ENCODE measurements at places on chromosomes 6 and 20.

GRCh38 chr6:142551274-142551811 lies 249.5 kb downstream of the ADGRG6 start:
- DNase-seq, result peak; percentile 21

- no peak for DNase-seq
These were observed 28.5 kb upstream of the EMILIN3 start for GRCh38 chr20:41394931-41395666.

DNA sequence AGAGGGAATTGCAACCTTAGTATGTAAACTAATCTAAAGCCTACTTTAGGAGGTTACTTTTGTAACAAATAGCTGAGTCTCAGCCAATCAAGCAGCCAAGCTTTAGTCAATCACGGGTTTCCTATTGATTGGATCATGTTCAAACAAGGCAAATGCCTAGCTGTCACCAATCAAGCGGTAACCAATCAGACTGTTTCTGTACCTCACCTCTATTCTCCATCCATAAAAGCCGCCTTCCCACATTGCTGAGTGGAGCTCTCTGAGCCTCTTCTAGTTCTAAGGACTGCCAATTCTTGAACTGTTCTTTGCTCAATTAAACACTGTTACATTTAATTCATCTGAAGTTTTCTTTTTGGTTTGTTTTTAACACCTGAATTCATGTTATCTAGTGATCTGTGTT lies 148.4 kb upstream of the BMP5 start:
- no peak for DNase-seq

GRCh38 chr6:104326173-104327001 lies 533.3 kb downstream of the HACE1 start:
- DNase-seq, result peak; percentile 90

- peak; percentile 41 for DNase-seq
These were observed 111.0 kb upstream of the TFAP2D start for GRCh38 chr6:50602292-50602691.

GRCh38 chr6:170564936-170565530 lies 10.9 kb downstream of the TBP start:
- no peak for DNase-seq

DNA sequence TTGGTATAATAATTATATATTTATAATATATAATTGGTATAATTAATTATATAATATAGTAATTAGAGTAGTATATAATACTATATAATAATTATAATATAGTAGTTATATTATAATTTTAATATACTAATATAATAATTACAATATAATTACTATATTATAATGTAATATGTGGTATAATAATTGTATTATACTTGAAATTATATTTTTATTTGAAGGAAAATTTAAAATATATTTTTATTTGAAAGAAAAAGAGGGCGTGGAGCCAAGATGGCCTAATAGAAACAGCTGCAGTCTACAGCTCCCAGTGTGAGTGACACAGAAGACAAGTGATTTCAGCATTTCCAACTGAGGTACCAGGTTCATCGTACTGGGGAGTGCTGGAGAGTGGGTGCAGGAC lies 365.9 kb downstream of the MMUT start:
- DNase-seq, result no peak

GRCh38 chr6:136918706-136919105 lies 3.4 kb upstream of the SLC35D3 start:
- no peak for DNase-seq

GRCh38 chr6:79231101-79231500 lies 3.4 kb downstream of the HMGN3 start:
- DNase-seq, result peak; percentile 21
